ENCODE measurements at places on chromosomes 6 and 20.

GRCh38 chr6:9699888-9700287 is 715.0 kb downstream of the TFAP2A start:
- no peak for DNase-seq

- DNase-seq: peak; percentile 59
Measured at GRCh38 chr20:62066983-62067433, 1.3 kb upstream of the TAF4 start.

- DNase-seq: peak; percentile 57
Measured at GRCh38 chr6:144349690-144350527, 64.8 kb downstream of the UTRN start.

DNA sequence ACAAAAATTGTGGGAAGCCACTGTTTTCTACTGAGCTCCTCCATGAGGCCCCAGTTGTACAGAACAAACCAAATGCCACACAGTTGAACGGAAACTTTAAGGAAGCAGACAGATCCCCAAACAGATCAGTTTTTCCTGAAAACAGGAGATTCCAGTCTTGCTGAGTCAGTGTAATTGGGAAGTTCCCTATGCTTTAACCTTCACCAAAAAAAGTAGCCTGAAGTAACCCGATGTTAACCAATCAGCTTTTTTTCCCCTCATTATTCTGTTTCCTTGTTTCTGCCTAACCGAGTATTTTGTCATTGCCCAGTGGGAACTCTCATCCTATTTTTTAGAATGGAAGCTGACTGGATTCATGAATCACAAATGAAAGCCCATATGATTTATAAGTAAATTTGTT is 36.7 kb downstream of the MARCKS start:
- no peak for DNase-seq

DNA sequence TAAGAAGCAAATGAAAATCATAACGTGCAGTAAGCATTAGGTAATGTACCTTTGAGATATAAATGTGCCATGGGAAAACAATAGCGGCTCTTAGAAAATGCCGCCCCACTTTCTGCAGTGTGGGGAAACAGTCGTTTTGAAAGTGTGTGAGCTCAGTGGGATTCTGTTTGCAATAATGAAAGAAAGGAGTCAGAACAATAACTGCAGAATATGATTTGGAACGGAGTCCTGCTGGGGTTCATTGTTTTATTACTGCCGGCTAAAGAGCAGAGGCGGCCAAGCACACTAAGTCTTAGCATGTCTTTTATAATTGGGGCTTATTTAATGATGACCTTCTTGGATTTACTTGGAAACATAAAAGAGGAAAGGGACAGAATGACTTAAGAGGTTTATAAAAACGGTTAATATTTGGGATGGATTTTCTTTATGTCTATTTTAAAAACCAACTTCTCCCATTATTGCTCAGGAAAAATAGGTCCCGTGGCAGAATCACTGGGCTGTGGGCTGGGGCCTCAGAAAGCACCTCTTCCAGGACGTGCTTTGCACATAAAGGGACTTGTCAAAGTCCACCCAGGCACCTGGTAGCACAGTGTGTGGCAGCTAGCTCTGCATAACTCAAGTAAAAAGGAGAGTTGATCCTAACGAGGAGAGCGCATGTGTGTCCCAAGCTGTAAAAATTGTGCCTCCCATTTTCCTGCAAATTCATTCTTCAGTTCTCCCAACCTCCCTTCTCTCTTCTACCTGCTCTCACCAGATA is 44.0 kb upstream of the SLC22A16 start:
- DNase-seq: no peak

DNA sequence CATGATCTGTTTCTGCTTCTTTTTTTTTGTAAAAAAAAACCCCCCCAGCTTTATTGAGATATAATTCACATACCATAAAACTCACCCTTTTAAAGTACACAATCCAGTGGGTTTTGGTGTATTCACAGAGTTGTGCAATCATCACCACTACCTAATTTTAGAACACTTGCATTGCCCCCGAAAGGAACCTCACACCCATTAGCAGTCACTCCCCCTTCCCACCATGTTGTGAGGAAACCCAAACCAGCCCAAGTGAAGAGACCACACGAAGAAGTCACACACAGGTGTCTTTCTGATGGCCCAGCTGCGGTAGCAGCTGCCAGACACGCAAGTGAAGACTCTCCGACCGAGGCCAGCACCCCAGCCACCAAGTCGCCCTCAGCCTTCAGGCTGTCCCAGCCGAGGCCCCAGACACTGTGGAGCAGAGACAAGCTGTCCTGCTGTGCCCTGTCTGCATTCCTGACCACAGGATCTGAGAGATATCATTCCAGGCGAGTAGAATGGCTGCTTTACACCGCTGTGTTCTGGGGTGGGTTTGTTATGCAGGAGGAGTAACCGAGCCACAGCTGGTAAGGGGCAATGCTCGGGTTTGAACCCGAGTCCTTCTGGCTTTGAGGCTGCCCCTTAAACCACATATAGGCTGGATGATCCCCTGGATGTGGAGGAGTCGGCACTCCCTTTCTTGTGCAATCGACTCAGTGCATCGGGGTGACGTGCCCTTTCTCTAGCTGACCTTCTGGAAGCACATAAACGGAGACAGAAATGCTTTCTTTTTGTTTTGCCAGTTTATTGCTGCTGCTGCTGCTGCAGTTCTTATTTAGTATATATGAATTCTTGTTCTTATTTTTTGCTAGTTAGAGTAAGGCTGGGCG is 59.1 kb upstream of the PTPN1 start:
- DNase-seq: peak; percentile 61

GRCh38 chr6:14274546-14275492 is 157.2 kb downstream of the CD83 start:
- DNase-seq: no peak

- no peak for DNase-seq
Measured at GRCh38 chr6:54719131-54719530, 127.4 kb upstream of the FAM83B start.

- DNase-seq: no peak
Measured at GRCh38 chr6:84815896-84816735, 51.7 kb upstream of the TBX18 start.

- DNase-seq: no peak
Measured at GRCh38 chr6:1004885-1005630, 306.8 kb upstream of the FOXQ1 start.

- DNase-seq: no peak
Measured at GRCh38 chr20:22352019-22352418, 232.4 kb downstream of the FOXA2 start.

DNA sequence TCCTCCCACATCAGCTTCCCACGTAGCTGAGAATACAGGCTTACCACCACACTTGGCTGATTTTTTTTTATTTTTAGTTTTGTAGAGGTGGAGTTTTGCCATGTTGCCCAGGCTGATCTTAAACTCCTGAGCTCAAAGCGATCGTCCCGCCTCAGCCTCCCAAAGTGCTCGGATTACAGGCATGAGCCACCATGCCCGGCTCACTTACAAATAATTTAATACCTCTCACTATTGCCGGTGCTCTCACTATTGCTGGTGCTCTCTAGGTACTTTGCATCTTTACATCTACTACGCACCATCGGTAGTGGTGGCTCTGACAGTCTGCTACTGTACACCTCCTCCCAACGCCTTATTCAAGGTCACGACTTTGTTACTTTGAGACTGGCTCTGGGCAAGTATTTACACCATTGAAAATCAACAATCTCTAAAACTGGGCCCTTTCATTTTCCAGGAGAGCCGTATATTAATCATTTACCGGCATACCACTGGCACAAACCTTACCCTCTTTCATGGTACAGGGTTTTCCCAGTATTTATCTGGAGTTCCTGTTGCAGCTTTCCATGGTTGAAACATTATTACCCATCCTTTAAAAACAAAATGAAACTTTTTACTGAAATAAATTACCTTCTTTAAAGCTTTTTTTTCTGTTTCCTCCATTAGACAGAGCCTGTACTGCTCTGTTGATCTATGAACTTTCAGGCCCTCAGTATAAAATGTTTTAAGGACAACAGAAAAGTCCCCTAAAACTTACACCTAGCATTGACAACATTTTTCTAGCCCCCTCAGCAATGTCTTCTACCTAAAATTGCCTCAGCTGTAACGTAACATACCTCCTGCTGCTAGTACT is 259.6 kb upstream of the PLCB4 start:
- DNase-seq: no peak

GRCh38 chr6:87501809-87502572 is 29.2 kb downstream of the SLC35A1 start:
- no peak for DNase-seq

- DNase-seq: peak; percentile 16
Measured at GRCh38 chr6:99575544-99576227, 7.2 kb upstream of the CCNC start.

- no peak for DNase-seq
Measured at GRCh38 chr6:169520104-169520503, 181.7 kb downstream of the WDR27 start.

GRCh38 chr6:143965503-143966171 is 42.4 kb downstream of the PLAGL1 start:
- DNase-seq: peak; percentile 85

DNA sequence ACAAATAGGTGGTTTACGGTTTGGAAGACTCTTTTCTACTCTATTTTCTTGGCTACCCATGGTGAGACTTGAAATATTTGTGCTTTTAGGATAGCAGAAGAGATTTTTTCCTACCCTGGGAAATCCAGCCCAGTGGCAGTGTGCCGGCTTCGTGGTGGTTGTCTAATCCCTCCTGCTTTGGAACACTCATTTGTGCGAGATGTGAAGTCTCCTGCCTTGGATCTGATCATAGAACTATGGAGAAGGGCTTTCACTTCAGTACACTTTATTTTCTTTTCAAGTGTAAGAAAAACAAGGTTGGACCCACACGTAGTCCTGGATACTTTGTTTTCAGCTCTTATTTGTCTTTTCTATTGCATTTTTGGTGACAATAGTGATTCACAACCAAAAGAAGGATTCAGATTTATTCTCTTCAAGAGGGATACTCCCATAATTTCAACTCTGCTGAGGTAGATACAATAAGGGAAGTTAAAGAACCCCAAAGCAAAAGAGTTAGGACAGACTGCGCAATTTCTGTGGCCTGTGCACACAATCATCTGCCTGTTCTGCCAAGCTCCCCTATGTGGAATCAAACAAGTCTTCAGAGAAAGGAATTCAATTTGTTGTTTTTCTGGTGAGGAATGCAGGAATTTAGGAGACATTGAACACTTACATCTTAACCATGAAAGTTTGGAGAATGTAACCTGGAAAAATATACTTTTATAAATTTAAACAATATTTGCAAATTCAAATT is 413.2 kb downstream of the GJA1 start:
- no peak for DNase-seq

DNA sequence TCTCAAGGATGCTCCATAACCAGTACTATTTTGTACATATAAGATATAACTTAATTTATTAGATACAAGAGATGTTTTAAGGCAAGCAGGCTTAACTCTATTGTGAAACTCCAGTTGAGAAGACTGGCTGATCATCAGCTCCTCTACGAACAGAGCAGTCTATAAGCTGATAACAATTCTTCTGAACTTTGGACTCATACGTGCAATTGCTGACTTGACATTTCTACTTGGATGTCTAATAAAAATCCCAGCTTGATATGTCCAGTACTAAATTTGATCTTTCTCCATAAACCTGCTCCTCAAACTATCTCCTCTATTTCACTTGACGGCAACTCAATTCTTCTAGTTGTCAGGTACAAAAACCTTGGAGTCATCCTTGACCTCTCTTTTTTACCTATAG is 141.9 kb downstream of the HS3ST5 start:
- DNase-seq: no peak

- DNase-seq: no peak
Measured at GRCh38 chr20:53087037-53087777, 115.0 kb downstream of the TSHZ2 start.

- no peak for DNase-seq
Measured at GRCh38 chr20:11110535-11110934, 436.7 kb upstream of the JAG1 start.

DNA sequence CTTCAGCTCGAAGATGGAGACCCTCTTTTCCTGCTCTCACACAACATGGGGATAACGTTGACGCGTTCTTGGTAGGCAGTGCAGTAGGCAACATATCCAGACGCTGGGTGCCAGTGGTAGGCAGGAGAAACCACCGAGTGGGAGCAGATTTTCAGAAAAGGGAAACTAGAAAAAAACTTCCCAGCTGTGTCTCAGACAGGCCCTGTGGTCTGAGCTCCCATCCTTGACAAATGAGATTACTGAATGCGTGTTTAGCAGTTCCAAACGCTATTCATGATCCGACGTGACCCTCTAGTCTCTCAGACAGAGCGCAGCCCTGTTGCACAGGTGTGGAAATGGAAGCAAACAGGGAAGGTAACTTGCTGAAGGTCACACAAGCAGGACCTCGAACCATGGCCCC is 83.9 kb upstream of the DUSP22 start:
- no peak for DNase-seq

DNA sequence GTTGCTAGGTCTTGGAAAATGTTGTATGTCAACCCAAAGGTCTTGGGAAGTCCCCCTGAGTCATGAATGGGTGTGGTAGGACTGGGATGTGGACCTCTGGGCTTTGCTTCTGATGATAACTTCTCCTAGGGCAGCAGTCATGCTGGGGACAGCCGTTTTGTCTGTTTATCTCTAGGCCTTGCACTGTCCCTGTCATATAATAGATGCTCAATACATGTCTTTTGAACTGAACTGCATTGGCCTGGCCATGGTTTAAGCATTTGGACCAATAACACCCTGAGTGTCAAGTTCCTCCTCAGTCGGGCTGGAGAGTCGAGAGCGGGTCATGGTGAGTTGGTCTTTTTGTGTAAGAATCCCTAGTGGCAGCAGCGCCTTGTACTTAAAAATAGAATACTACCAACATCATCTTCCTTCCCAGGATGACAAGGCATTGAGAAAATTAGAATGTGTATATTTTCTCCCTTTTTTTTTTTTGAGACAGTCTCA is 43.1 kb downstream of the E2F3 start:
- DNase-seq: peak; percentile 89

DNA sequence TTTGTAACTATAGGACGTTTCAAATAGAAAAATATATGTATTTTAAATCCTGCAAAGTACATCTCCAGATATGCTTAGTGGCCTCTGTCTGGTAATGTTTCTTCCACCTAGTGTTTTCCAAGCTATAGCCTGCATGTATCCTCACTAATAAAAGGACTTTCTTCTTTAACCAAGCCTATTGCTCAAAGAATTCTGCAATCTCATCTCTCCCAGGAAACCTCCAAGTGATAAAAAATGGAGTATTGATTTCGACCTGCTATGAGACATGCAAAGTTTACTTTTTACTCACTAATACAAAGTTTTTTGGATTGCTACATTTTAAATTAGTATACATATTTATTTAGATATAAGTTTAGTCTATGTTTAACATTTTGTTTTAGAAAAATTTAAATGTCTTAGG is 23.3 kb downstream of the ADGRB3 start:
- DNase-seq: no peak

DNA sequence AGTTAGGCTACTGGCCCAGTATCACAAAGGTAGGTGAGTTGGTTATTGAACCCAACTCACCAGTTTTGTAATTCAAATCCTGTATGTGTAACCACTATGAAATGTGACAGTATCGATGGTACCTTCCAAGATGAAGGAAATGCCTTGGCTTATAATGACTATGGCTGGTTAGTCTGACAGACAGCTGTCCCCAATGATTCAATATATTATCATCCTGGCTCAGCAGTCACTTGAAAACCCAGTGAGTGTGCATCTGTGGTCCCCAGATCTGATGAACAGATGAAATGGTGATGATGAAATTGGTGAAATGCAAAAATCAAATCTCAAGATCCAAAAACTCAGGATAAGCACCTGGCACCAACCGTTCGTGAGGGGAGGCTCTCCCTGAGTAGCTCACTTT is 54.8 kb downstream of the TNFRSF21 start:
- DNase-seq: no peak

GRCh38 chr20:55143601-55144000 is 668.2 kb downstream of the DOK5 start:
- DNase-seq: no peak

All from hematopoietic multipotent progenitor cell treated with erythropoietin and hydrocortisone succinate and interleukin-3 and kit ligand, for 6 days (in vitro differentiated cells).